ENCODE measurements at places on chromosomes 16 and 17.

DNA sequence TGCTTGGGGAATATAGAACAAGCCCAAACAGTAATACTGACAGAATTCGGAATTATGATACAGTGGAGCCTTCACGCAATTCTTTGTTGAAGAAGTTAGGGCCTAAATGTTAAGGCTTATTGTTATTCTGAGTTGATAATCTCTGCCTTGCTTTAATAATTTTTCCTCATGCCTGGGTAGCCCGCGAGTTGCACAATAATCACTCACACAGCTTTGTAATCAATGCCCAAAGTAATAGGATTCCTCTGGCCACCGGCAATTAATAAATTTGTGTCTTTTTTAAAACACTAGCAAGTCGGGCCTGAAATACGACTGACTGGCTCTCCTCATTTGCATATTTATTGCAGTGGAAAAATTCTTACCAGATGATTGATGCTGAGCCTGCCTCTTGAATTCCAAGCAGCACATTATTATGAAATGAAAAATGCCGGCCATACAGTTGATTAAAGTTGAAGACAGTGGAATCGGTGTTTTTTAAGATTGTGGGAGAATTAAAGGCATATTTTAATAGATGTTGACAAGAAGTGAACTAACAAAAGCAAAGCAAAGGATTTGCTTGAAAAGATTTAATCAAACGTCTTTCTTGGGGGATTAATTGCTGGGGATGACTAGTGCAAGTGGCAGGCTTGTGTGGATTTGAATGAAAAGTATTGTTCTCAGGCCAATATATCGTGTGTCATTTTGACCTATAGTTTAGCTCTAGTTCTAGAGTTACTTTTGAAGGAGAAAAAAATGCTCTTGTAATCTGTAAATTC lies 30.2 kb downstream of the AATF start:
- no peak for DNase-seq

- DNase-seq, result no peak
Observed at GRCh38 chr17:65001409-65002045, 55.0 kb downstream of the GNA13 start.

DNA sequence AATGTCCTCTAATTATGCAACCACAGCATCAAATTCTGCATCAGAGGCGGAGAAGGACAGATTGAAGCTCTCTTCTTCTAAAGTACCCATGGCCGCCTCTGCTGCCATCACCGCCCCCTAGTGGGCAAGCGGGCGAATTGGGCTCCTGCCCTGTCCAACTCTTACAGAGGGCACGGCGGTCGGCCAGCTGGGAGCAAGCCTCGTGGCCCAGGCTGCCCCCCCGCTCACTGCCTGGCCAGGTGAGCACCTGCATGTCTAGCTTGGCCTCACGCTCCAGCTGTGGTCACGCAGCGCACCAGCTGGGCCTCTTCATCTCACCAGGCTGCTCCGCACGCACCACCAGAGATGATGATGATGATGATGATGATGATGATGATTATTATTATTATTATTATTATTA lies 146.1 kb upstream of the TOM1L1 start:
- DNase-seq, result no peak

GRCh38 chr17:3656755-3657587 lies 11.4 kb downstream of the TAX1BP3 start:
- DNase-seq, result no peak

- no peak for DNase-seq
Observed at GRCh38 chr16:83609178-83609577, 198.6 kb upstream of the HSBP1 start.

- peak; percentile 86 for DNase-seq
Observed at GRCh38 chr17:64411999-64412771, 21.5 kb upstream of the PECAM1 start.

DNA sequence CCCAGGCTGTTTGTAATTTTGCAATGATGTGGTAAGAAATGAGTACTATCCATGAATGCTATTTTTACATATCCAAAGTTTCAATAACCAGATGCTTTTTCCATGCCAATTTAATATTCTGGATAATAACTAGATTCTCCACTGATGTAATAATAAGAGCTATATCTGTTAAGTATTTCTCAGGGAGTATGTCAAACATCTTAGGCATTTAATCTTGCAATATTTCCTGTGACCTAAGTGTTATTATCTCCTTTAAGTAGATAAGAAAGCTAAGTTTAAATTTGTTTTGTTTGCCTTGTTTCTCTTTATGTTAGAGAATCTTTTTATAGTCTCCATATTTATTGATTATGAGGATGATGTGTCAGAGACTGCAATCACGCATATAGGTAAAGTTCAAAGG lies 32.3 kb upstream of the HS3ST3A1 start:
- no peak for DNase-seq

DNA sequence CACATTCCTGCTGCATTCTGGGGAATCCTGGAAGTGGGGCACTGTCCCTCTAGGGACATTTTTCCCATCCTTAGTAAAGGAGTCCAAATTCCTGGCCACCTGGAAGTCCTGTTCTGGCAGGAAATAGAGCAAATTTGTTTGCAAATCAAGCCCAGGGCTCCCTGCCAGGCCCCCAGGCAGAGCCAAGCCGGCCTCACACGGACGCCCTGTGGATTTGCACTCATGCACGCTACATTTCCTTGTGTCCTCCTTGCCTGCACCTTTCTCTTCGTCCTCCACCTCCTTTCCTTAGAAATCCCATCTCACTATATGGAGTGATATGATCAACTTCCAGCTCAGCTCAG lies 7.0 kb upstream of the CALB2 start:
- no peak for DNase-seq

- peak; percentile 82 for DNase-seq
Observed at GRCh38 chr17:74307984-74308773, 17.8 kb upstream of the KIF19 start.

GRCh38 chr17:376936-377863 lies 24.6 kb upstream of the RPH3AL start:
- peak; percentile 82 for DNase-seq

DNA sequence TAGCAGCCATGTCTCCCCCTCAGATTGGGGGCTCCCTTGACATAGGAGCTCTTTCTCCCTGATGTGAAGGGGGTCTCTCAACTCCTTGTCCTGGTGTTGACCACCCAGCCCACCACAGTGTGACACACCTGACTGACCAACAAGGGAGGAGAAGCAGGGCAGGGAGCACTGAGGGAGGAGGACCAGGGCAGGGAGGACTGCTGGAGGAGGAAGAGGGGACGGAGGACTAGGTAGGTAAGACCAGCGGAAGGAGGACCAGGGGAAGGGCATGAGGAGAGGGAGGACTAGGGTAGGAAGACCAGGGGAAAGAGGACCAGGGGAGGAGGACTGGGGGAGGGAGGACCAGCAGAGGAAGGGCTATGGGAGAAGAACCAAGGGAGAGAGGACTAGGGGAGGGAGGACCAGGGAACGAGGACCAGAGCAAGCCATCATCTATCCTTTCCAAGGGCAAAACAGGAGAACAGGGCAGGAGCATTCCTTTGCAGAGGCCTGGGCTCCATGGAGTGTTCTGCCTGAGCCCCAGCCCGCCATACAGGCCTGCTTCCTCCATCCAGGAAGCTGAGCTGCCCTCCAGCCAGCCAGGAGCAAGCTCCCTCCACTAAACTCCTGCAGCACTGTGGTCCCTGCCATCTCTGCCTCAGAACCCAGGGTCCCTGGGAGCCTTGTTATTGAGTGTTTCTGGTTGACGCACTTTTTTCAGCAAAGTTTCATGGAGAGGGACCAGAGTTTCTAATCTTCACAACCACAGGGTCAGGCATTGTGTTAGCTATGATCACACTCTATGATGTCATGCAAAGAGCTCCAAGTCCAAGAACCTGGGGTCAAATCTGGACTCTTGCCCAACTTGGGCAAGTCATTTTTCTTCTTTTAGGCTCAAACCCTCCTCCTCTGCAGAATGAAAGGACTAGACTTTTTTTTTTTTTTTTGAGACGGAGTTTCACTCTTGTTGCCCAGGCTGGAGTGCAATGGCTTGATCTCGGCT lies 15.4 kb upstream of the KRT17 start:
- DNase-seq, result no peak

DNA sequence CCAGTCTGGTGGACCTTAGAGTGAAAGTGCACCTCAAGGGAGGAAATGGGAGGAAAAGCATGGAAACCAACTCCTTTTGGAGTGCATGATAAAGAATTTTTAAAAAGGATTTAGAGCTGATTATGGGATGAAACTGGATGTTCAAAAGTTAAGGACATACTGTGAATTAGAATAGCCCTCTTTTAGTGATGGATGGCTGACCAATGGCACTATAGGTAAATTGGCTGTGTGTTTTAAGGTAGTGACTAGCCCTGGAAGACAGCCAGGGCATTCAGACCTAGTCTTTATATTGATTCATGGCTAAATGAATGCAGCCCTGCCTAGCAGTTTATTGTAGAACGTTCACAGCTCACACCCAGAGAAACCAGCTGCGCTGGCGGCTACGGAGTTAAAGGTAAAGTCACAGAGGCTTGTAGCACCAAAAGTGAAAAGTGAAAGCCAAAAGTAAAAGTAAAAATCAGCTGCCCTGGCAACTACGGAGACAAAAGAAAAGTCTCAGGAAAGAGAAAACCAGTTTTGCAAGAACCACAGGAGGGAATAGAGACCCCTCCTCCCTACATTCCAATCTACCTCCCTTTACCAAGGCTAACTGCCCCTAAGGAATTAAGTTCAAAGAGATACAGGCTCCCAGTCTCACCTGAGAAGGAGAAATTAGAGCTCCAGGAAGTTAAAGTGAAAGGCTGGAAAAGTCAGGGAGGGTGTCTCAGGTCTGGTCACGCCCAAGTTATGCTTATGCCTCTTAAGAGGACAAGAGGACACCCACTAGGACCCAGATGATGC lies 21.8 kb downstream of the ACSM1 start:
- DNase-seq, result no peak

- DNase-seq, result no peak
Observed at GRCh38 chr17:69192754-69193153, 35.9 kb downstream of the ABCA10 start.

Measured in Right ventricle myocardium inferior (tissue), 1 donor.